Memory B cell (primary cell): ENCODE measurements at places on chromosomes 16 and 17.

- peak; percentile 75 for DNase-seq
Observed at GRCh38 chr16:89556750-89557689, 3.5 kb upstream of the RPL13 start.

GRCh38 chr17:65265276-65265675, 128.1 kb downstream of the RGS9 start:
- no peak for DNase-seq

GRCh38 chr16:46718214-46718613, 28.8 kb downstream of the ORC6 start:
- DNase-seq: no peak

- no peak for DNase-seq
Observed at GRCh38 chr16:14026572-14027285, 44.4 kb upstream of the MRTFB start.

- DNase-seq: no peak
Observed at GRCh38 chr16:89000207-89000959, 23.4 kb upstream of the CBFA2T3 start.

- DNase-seq: no peak
Observed at GRCh38 chr16:695355-696089, 5.3 kb upstream of the WDR24 start.

GRCh38 chr17:41666237-41666641, 22.4 kb upstream of the EIF1 start:
- DNase-seq: peak; percentile 82

GRCh38 chr17:69928611-69929010, 146.4 kb upstream of the KCNJ16 start:
- DNase-seq: no peak

DNA sequence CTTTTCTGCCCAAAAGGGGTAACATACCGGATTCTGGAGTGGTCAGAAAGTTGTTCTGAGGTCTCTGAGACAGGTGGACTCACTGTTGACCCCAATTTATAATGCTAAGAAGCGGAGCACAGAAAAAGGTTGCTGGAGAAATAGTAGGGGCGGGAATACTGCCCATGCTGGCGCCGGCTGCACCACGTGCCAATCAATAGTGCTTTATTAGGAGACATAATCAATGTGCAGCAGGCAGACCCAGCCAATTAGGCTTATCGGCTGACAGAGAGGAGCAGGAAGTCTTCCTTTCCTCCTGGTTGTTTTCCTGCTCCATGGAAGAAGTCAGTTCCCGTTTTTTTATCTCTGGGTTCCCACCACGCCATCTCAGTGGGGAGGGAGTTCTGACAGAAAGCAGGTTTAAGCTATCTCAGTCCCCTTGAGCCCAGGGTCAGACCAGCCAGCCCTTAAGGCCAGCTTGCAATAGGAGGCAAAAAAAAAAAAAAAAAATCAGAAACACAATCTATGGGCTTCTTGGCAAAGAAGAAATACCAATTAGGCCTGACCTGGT, 68.2 kb upstream of the IRX6 start:
- DNase-seq: no peak

- no peak for DNase-seq
Observed at GRCh38 chr17:42317266-42317845, 29.1 kb downstream of the STAT5A start.

DNA sequence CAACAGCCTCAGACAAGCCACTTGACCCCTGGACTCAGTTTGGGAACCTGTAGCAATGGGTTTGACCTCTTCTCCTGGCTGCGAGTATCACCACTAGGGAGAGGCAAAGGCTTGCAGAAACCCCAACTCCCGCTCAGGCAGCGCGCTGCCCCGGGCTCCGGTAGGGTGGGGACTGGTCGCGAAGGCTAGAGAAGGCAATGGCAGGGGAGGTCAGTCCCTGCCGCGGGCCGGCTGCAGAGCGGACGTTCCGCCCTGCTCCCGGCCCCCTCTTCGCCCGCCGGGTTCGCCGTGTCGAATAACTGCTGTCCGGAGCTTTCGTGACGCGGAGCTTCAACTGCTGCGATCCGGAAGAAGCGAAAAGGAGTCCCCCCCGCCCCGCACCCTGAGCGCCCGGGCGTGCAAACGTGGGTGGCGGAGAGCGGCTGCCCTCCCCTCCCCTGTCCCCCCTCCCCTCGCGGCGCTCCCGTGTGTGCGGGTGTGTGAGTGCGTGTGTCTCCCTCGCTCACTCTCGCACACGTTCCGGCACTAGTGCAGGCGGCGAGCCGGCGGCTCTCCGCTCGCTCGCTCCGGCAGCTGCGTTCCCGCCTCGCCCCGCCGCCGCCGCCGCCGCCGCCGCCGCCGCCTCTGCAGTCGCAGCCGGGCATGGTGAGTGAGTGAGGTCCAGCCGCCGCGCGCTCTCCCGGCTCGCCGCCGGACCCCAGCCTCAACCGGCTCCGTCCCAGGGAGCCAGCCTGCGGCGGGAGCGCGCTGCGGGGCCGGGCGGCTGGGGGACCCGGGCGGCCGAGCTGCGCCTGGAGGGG, 772 bp upstream of the SHISA6 start:
- DNase-seq: no peak

GRCh38 chr17:1992541-1992940, 32.6 kb downstream of the RTN4RL1 start:
- DNase-seq: no peak

DNA sequence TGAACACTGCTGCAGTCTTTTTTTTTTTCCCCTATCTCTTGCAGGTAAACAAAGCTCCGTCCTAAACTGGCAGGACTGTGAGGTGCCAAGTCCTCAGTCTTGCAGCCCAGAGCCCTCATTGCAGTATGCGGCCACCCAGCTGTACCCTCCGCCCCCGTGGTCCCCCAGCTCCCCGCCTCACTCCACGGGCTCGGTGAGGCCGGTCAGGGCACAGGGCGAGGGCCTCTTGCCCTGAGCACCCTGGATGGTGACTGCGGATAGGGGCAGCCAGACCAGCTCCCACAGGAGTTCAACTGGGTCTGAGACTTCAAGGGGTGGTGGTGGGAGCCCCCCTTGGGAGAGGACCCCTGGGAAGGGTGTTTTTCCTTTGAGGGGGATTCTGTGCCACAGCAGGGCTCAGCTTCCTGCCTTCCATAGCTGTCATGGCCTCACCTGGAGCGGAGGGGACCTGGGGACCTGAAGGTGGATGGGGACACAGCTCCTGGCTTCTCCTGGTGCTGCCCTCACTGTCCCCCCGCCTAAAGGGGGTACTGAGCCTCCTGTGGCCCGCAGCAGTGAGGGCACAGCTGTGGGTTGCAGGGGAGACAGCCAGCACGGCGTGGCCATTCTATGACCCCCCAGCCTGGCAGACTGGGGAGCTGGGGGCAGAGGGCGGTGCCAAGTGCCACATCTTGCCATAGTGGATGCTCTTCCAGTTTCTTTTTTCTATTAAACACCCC, 13.8 kb downstream of the IL34 start:
- no peak for DNase-seq

DNA sequence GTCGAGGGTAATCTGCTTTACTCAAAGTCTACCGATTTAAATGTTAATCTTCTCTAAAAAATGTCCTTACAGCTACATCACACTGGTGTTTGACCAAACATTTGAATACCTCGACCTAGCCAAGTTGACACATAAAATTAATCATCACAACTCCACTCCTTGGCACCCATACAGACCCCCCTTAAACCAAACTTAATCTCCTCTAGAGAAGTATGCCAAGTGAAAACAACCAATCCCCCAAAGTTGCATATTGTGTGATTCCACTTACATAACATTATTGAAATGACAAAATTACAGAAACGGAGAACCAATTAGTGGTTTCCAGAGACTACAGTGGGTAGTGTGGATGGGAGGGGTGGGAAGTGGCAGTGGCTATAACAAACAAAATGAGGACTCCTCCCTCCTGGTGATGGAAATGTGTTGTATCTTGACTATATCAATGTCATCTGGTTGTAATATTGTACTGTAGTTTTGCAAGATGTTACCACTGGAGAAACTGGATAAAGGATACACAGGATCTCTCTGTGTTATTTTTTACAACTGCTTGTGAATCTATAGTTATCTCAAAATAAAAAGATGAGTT, 39.4 kb downstream of the CAPNS2 start:
- no peak for DNase-seq

DNA sequence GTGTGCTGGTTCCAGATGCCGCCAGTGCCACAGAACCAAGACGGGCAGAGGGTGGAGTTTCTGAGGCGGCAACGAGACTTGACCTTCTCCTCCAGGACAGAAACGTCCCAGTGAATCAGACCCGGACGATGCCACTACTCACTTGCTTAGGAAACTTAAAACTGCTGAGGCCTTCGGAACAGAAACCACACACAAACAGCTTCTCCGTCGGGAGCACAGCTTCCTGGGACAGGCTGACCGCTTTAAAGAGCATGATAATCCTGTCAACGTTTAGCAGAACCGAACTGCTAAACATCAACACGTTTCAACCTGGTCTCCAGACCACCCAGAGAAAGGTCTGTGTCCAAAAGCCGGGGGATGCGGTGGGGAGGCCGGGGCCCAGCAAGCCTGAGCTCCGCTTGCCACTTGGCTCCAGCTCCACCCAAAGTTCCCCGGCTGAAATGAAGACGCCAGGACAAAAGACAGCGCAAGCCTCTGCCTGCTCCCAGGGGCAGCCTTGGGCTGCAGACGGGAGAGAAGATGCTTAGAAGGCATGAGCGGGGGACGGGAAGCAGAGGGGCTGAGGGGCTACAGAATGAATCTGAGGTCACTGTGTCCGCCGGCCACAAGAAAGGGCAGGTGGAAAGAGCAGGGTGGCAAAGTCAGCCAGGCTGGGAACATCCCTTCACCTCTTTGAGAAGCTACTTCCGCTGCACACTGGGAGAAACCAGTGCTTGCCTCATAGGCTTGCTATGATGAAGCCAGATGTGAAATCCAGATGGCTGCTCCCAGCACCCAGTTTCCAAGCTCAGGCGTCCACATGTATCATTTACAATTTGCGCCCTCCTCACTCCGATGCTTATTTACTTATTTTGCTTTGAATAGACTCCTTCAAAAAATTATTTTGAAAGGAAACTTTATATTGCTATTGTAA, 69.0 kb downstream of the MRM3 start:
- no peak for DNase-seq

DNA sequence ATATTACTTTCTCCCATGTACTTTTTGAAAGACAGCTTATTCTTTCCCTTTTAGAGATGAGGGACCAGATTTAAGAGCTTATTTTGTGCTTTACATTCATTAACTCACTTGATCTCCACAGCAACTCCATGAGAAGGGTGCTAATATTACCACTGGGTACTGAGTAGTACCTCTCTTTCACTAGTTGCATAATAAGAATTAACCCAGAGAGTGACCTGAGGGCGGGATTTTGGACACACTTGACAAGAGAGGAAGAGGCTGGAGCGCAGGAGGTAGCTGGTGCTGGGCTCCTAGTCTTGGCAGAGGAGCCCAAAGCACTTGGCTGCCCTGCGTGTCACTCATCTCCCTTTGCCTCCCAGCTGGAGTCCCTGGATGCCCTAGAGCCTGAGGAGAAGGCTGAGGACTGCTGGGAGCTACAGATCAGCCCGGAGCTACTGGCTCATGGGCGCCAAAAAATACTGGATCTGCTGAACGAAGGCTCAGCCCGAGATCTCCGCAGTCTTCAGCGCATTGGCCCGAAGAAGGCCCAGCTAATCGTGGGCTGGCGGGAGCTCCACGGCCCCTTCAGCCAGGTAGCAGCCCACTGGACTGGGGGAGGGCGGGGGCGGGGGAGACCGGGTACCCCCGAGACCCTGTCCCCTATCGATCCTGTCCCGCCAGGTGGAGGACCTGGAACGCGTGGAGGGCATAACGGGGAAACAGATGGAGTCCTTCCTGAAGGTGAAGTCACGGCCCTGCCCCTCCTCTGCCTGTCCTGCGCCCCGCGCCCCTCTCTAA, 1.7 kb upstream of the MAZ start:
- DNase-seq: no peak

DNA sequence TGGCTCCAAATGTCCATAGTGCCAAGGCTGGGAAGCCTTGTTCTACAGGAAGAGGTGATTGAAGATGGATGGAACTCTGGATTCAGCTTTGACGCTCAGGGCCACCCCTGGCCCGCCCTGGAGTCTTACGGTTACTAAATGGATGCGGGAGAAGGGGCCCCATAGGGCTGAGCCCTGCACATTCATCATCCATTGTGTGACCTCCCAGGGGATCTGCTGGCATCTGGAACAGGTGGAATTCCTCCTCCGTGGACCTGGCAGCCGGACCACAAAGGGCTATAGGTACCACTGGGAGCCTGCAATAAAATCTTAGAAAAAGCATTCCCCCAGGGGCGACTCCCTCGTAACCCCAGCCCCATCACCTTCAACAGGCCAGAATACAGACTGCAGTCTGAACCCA, 81.4 kb upstream of the NOL11 start:
- DNase-seq: no peak

DNA sequence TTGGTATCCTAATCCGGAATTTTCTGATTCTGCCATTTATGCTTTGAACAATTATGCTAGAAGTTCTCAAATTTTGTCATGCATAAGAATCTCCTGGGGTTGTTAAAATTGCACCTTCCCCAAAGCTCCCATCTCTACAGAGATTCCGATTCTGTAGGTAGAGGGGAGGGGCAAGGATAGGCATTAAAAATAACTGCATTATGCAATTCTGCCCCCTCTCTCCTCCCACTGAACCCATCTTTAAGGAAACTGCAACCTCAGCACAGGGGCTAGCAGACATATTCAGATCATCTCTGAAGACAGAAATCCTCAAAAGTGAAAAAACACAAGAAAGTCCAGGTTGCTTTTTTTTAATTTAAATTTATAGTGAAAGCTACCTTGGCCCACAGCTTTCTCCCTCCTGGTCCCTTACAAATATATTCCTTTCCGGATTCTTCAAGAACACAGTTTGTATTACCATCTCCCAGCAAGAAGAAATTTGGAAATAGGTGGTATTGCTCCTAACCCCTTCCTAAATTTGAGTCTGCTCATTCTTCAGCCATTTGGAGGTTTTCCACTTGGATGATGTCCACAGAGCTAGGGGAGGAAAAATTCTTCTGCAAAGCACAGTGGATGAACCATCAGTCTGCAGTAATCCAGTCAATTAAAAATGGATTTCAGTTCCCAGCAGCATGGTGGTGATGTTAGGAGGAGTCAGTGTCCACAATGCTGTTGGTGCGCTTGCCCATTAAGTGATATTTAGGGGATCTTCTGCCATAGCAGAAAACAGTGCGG, 67.7 kb downstream of the RBFOX1 start:
- no peak for DNase-seq

DNA sequence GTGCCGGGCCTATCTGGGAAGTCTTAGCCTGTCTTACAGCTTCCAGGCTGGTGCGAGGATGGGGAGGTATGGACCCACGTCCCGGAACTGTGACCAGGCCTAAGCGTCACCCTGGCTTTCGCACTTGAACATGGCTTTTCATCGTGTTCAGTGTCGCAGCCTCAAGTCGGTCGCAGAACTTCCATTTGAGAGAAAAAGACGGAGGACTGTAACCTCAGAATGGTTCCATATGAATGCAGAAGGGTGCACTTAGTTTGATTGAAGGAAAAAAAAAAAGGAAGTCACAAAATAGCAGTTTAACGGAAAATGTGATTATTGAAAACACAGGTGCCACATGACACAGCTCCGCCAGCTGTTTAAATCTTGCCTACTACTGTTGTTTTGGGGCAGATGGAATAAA, 30.2 kb upstream of the JPT2 start:
- DNase-seq: no peak

GRCh38 chr16:6641091-6641490, 691.6 kb upstream of the RBFOX1 start:
- DNase-seq: no peak
